ENCODE measurements at places on chromosomes 12 and 14.

- DNase-seq, result peak; percentile 91
Measured at GRCh38 chr14:51873221-51873893, 12.9 kb downstream of the GNG2 start.

DNA sequence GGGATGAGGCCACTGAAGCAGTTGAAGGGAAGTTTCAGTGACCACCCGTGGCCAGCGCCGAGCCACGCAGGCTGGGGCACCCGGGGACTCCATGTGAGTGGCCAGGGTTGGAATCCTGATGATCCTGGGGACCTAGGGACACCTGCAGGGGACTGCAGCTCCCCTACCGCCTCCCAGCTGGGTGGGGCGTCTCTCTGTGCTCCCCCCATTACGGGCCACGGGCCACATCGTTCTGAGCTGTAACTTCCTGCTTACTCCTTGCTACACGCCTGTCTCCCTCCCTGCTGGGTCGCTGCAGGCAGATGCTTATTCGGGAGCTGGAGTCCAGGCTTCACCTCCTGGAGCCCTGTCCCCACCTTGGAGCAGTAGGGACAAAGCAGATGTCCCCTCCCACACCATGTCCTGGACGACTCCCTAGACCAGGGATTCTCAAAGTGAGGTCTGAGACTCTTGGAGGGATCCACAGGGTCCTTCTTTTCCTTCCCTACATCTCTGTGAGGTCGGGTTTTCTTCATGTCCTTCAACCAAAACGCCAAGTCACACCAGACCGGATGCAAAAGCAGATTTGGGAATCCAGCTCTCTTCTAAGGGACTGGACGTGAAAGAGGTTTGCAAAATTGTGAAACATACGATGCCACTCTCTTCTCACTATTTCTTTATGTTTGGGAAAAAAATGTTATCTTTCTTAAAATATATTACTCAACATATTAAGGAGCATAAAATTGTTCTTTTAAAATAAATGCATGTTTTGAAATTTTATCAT lies 85.9 kb upstream of the NCOR2 start:
- DNase-seq, result no peak

- no peak for DNase-seq
Measured at GRCh38 chr14:57979376-57980048, 113.6 kb upstream of the SLC35F4 start.

GRCh38 chr12:53869500-53869899 lies 69.1 kb upstream of the HOXC13 start:
- DNase-seq, result no peak

DNA sequence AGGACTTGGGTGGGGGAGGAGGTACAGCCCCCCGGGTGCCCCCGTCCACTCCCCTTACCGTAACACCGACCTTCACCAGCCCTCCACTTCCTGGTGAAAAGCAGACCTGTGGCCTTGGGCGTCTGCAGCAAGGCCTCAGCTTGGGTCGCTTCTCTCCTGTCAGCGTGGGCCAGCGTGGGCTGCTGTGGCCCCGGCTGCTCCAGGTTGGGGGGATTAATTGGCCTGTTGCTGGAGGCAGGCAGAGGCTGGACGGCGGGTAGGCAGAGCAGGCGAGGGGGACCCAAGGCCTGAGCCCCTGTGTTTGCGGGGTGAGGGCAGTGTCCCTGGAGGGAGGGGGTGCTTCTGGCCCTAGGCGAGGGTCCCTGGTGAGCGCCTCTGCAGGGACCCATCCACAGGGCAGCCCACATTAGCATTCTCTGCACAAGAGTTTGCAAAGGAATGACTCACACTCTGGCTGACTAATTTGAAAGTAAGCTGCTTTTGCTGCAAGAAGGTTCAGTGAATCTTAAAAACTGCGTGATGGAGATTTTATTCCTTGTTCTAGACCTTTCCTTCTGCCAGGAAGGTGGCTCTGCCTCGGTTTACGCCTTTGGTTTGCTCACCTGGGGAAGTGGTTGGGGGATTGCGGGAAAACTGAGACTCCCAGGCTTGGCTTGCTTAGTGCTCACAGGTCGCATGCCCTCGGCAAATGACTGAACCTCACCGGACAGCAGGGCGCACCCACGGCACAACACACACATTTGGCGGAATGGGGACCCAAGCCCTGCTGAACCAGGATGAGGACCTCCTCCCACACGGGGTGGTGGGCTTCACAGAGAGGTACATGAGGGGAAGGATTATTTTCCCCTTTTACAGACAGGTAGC lies 37.9 kb upstream of the DLK1 start:
- peak; percentile 80 for DNase-seq

DNA sequence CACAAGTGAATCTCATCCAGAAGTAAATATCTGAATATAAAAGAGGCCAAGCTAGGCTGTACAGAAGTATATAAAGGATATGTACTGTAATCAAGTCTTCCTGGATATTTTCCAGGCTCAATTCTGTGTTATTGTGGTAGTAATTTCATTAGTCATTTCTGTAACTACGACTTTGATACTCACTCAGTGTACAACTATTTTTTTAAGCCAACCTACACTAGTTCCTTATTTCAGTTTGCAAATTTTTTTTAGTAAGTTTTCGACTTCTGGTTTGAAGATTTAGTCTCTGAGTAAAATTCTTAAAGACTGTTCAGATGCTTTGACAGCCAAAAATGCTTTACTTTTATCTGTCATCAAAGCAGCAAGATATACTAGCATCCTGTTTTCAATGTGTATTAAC lies 130.8 kb downstream of the CAPZA3 start:
- peak; percentile 54 for DNase-seq

DNA sequence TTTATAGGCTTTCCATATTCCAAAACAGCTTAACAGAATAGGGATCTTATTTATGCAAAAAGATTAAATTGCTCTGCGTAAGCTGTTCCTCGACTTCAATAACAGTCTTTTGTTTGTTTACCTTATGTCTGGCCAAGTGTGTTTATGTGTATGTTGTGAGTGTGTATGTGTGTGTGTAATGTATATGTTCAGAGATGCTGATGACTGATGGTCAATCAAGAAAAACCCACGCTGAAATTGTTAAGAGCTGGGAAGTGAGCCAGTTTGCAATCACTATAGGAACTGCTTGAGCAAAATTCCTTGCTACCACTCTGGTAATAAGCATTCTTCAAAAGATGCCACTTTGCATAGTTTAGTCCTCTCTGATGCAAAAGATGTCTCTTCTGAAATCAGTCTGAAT lies 59.6 kb downstream of the PRKD1 start:
- DNase-seq, result peak; percentile 18

- DNase-seq, result peak; percentile 31
Measured at GRCh38 chr14:73467800-73468199, 9.5 kb upstream of the NUMB start.

DNA sequence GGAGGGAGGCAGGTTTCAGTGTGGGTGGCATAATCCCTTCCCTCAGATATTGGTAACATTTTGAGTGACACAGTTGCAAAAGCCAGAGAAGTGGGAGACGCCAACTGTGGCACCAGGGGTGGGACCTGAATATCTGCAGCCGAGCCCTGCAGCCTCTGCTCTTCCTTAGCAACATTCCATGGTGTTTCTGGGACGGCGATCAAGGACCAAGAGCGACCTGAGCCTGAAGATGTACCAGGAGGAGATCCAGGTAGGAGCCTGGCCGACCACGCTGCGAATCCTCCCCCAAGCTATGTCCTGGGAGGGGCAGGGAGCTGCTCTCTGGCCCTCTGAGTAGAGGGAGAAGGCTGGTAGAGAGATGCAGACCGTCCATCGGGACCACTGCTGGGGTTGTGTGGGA lies 41.8 kb downstream of the SLC8B1 start:
- DNase-seq, result no peak

GRCh38 chr12:15227004-15227679 lies 5.9 kb upstream of the RERG start:
- DNase-seq, result peak; percentile 67
